ENCODE measurements at places on chromosomes 3 and 15. TPM values are rescaled to one million over a fixed set of nuclear protein-coding genes. Genes with fewer than 3 reads are reported as not detected.

GRCh38 chr15:97504031-97504792, 456.3 kb upstream of the ARRDC4 start:
- no peak for DNase-seq

DNA sequence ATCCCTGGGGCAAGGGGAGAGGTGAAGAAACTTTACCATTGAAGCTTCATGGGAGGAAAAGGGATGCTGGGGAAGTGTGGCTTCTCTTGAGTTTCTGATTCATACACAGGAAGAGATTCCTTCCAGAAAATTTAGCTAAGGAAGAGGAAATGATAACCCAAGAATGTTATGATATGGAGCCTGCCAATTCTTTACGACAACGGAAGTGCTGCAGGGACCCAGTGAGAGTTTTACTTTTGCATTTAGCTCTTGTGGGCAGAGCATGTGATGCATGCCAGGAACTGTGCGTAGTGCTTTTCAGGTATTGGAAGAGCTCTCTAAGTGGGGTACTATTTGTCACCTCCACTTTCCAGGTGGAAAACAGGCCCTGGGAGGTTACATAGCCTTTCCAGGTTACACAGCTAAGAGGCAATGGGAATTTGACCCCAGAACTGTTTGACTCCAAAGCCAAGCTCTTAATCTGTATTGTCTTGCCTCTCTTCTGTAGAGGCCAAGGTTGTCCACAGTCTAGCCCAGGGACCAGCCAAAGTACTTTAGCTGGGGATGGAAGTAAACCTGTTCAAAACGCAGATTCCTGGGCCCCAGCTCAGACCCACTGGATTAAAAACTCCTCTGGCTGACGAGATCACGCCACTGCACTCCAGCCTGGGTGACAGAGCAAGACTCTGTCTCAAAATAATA, 23.0 kb downstream of the CMTM7 start:
- DNase-seq: no peak

GRCh38 chr3:133426721-133427120, 26.9 kb downstream of the BFSP2 start:
- no peak for DNase-seq

DNA sequence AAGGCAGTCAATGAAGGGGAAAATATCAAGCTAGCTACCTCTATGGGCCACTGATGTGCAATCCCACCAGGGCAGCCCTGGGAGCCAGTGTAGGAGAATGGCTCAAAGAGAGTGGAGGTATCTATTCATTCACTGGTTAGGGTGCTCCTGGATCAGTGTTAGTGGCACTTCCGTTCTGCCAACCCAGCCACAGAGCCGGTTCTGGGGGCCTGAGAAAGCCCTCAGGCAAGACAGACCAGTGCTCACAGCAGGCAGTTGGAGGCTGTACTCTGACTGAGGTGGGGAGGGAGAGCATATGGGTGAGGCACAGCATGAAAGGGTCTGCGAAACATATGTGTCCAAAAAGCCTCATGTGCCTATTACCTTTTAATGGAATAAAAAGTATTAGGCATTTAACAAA, 109.3 kb downstream of the KCNMB2 start:
- DNase-seq: no peak

DNA sequence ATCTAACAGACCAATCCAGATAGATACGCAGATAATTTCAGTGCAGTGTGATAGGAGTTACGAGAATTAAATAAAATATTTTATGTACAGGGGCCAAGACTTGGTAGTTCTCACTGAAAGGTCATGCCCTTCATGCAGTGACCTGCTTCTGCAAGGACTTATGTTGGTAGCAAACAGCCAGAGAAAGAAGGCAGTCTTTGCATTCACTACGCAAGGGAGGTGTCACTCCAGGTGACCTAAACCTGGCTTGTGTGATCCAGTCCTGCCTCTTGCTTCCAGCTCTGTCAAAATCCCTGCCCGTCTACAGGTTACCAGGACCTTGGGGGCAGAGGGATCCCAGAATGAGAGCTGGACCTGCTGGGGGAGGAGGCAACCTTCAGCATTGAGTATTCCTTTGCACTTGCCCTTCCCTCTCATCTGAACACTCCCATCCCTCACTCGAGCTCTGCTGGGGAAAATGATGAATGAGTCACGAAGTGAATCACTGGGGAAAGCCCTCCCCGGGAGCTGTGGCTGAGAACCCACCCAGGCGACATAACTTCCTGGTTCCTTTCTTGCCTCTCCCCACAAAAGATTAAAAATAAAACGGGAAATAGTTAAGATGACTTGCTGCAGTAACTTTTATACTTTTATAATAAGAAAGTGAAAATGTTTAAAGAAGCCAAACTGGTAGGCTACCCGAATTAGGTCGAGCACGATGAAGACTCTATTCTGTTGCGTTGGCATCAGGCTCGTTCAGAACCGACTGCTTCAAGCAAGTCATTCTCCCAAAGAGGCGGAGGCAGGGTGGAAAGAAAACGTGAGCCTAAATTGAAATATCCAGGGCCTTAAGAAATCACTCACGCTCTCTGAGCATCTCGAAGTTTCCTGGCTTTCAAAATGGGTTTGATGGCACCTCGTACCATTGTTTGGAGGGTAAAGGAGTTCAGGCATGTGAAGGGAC, 216.1 kb downstream of the SLCO3A1 start:
- DNase-seq: no peak

- DNase-seq: no peak
These were observed 6.8 kb upstream of the MOBP start for GRCh38 chr3:39460677-39461076.

- DNase-seq: no peak
These were observed 19.1 kb downstream of the PAQR9 start for GRCh38 chr3:142944342-142944741.

DNA sequence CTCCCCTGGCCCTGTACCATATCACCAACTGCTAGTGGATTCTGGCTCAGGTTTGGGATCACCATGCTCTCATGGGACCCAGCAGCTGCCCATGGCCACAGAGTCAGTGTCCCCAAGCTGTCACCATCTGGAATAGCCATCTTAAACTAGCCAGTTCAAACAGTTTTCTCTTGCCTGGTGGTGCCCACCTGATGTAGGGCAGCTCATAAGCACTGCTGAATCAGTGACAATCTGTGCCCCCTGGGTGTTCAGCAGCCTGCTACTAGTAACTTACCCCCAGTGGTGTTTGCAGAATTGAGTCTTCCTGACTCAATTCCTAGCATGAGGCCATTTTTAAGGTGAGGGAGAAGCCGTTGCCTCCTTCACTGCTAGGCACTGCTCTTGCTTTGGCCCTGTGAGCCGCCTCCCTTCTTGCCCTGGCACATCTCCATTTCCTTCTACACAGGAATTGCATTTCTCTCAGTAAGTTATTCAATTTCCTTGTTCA, 7.9 kb downstream of the RPSA start:
- no peak for DNase-seq

GRCh38 chr15:43056696-43057095, 49.1 kb downstream of the UBR1 start:
- DNase-seq: no peak

DNA sequence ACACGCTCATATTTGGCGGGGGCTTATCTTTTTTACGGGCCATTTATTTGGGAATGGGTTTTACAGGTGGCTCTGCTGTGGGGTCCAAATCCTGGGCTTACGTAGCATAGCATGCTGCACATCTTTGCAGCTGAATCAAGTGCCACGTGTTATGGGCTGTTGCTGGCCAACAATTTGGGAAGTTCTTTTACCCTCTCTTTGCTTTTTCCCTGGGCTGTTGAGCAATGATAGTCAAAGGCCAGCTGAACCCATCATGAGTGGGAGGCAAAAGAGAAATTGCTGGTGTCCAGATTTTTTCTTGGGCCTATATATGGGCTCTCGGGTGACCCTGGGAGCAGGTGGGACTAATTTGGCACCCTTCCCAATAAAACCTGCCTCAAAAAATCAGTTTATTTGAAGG, 209.3 kb upstream of the SATB1 start:
- no peak for DNase-seq

DNA sequence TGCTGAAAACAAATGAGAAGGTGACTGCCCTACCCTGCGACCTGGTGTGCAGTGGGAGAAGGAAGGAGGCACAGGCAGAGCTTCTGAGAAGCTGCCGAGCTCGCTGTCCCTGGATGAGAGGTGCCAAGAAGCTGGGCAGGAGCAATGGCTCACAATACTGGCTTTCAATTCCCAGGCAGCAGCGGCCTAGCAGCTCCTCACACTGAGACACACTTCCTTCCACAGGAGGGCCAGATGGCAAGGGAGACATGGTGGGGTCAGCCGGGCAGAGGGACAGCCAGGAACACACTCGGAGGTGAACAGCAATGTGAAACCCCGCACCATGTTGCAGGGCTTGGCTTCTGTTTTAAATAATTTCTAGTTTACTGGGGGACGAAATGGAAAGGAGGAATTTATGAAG, 314.6 kb downstream of the EPHB1 start:
- DNase-seq: no peak

DNA sequence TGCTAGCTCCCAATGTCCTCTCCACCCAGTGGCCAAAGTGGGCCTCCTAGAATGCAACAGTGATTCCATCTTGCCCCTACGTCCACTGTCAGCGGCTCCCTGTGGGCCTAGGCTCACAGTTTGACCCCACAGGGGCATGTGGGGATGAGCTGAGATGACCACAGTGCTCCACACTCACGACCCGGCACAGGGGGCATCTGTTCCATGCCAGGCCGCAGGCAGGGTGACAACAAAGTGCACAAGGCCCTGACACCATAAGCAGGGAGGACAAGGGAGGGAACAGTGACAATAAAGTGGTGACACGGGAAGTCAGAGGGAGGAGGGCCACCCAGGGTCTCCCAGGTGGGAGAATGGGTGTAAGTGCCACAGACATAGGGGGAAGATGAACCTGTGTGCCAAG, 5.1 kb upstream of the PLXNA1 start:
- no peak for DNase-seq

DNA sequence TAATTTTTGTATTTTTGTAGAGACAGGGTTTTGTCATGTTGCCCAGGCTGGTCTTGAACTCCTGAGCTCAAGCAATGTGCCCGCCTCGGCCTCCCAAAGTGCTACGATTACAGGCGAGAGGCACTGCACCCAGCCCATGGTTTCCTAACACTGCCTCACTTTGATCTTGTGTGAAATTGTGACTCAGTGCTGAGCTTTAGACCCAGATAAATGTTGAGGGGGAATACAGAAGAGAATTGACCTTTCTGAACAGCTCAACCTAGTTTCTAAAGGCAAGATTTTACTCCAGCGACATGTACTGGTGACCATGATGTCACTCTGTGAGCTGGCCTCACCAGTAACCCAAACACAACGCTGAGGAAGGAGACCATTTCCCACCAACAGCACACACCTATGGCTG, 73.5 kb downstream of the ATP1B3 start:
- DNase-seq: no peak

- DNase-seq: no peak
These were observed 173.0 kb upstream of the ROBO2 start for GRCh38 chr3:76866729-76867408.

- no peak for DNase-seq
These were observed 8.7 kb downstream of the GPR160 start for GRCh38 chr3:170046269-170047132.

DNA sequence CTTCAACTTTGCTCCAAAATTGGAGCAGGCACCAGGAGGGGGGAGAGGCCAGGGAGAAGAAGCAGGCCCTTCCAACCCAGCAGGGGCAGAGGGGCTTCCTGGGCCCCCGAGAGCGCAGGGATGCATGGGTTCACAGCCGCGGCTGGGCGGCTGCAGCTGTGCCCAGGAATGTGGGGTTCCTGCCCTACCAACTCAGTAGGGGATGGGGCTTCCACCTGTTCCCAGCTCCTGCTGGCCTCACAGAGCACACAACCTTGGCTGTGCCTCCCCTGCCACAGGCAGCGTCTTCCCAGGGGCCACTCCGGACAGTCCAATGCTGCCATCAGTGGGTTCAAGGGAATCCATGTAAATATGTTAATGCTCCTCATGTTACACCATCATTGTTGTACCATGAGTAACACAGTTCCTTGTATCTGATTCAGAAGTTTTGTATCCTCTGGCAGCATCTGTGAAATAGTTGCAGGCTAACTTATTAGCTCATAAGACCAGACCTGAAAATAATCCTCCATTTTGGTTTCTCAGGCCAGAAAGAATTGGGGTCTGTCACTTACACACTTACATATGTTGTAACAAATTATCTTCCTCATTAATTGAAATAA, 12.1 kb upstream of the SIAH2 start:
- no peak for DNase-seq

DNA sequence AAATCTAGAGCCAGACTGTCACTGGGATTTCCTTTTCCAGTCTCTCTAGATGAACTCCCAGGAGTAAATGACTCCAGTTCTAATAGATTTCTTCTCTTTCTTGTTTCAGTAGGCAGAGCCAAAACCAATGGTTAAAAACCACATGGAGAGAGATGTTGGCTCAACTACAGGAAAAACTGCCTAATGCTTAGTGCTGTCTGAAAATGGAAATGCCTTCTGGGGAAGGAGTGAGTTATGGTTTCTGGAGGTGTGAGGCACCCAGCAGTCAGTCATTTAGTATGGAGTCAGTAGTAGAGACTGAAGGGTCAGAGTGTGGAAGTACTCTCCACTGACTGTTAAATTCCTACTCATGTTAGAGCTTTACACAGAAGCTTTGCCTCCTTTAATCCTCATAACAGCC, 136.7 kb downstream of the CCNL1 start:
- DNase-seq: no peak

DNA sequence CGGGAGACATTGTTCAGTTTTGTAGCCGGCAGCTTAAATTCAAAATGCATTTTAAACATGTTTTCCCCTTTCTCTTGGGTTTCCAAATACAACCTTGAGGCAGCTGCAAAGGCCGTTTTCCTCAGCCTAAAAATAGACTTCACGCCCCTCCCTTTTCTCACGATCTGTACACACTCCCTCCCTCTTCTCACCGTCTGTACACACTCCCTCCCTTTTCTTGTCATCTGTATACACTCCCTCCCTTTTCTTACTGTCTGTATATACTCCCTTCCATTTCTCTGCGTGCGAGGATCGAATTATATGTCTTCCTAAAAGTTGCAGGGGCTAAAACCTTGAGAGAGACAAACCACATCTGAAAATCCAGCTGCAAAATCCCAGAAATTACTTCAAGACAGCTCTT, 8.9 kb downstream of the MUC4 start:
- peak; percentile 44 for DNase-seq

GRCh38 chr15:94324117-94324826, 92.9 kb downstream of the MCTP2 start:
- DNase-seq: peak; percentile 73

DNA sequence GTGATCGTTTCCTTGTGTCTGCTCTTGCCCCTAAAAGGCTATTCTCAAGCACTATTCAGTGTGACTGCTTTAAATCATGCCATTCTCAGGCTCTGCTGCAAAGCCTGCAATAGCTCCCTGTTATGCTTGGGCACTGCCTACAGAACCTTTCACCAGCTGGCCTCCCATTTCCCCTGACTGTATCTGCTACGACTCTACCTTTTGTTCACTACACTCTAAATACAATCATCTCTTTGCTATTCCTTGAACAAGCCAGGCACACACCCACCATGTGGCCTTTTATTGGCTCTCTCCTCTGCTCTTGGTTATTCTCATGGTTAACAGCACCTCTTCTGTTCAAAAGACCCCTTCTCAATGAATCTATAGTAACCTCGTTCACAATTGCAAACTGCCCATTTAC, 29.6 kb upstream of the FNDC3B start:
- no peak for DNase-seq

The BLM gene
- 8.1 TPM for polyA plus RNA-seq

The MBD4 gene
- polyA plus RNA-seq: not detected

The PLCB2 gene
- 5.4 TPM for polyA plus RNA-seq

The TMED3 gene
- polyA plus RNA-seq: 44.3 TPM

The LMAN1L gene
- polyA plus RNA-seq: not detected

The TNFAIP8L3 gene
- 2.4 TPM for polyA plus RNA-seq

The SUSD5 gene
- not detected for polyA plus RNA-seq

The SPG11 gene
- 63.8 TPM for polyA plus RNA-seq

The SLC27A2 gene
- 0.14 TPM for polyA plus RNA-seq

The IL5RA gene
- not detected for polyA plus RNA-seq

The SEC22A gene
- polyA plus RNA-seq: 18.4 TPM

The CAND2 gene
- 54.5 TPM for polyA plus RNA-seq

The CGNL1 gene
- polyA plus RNA-seq: 8.8 TPM

The EPHB1 gene
- polyA plus RNA-seq: 55.1 TPM

The GRAMD1C gene
- polyA plus RNA-seq: 1.9 TPM
